ENCODE measurements at places on chromosomes 4 and X. TPM values are rescaled to one million over a fixed set of nuclear protein-coding genes. Genes with fewer than 3 reads are reported as not detected.

Gene ARMCX2
- polyA plus RNA-seq = 38.4 TPM

DNA sequence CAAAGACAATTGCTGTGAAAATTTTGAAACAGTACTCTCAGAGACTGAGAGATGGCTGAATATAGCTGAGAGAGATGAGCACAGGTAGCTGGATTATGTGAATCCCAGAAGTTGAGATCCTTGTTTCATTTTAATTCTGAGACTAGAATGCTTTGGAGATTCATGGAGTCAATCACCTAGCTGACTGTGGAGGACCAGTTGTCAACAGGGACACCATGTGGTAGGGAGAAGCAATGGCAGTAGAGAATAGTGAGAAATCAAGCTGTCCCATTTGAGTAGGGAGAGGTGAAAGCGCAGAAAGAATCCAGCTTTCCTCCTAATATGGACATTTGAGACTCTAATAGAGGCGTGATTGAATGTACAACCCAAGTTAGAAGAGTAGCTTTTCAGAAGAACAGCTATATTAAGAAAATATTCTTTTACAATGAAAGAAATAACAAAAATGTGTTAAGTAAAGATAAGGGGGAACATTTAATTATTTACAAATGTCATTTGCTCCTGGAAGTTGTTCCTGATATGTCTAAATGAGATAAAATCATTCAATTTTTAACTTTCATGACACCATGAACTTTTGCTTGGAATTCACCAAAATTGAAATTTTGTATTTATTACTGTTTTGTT is 30.3 kb upstream of the GLRB start:
- peak; percentile 84 for DNase-seq

DNA sequence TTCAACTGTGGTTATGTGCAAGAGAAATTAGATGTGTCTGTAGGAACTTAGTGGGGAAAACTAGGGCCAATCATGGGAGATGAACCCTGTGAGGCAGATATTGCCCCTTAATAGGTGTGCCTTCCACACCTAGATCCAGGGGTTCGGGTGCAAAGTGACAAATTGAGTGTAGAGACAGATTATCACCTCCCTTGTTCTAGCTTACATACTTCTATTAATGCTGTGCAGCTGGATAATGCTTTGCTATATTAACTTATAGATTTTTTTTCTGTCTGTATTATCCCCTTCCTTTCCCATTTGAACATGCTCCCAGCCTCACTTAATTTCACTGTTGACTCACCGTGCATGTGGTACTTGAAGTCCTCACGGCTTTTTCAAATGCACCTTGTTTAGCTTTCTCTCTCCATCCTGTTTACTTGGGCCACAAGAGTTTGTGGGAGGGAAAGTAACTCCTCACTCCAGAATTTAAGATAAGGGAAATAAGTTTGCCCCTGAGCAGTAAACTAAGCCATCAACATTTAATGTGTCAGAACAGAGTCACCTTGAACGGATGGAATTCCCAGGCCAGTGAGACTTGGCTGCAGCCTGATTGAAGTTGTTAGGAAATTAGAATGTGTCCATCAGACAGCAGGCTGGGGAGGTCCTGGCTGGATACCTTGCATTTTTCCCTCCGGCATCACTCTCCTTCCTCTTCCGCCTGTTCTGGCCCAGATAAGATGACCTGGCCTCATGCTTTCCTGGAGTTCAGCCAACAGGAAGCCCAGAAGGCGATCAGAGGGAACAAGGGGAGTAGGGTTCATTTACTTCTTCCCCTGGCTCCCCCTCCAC is 478.4 kb downstream of the BCOR start:
- DNase-seq = no peak

- DNase-seq = no peak
These were observed 19.7 kb downstream of the IRAK1 start for GRCh38 chrX:154000051-154000450.

Gene ADAMTS3
- 0.56 TPM for polyA plus RNA-seq

DNA sequence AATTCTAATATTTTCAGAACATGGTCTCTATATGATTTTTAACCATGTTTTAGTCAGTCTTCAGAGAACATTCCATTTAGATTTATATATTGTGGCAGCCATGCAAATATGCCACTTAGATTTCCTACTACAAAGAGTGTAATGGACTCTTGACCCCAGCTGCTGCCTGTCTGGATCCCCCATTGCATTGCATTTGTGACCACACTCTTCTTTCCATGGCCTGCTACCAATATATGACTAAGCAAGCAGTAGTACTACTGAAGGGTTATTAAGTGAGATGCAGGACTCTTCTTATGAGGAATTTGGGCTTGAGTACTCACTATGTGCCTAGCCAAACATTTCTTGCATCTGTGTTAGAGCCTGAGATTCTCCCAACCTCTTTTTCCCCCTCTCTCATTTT is 306.8 kb downstream of the PDHA2 start:
- DNase-seq = no peak

Gene ERAS
- 0.43 TPM for polyA plus RNA-seq

DNA sequence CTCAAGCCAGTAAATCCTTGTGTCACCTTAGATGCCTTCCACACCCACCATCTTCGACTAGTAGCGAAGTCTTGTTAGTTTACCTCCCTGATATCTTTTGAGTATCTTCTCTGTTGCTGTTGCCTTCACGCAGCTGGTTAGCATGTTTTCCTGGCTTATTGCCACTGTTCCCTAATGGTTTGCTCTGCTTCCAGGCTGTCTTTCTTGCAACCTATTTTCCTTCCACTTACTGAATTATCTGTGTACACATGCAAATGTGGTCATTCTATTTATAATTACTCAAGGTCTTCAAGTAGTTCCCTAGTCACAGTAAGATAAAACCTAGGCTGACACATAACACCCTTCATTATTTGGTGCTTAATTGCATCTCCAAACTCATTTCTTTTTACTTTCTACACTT is 89.5 kb downstream of the UGT8 start:
- no peak for DNase-seq

- no peak for DNase-seq
These were observed 35.8 kb downstream of the GRIA3 start for GRCh38 chrX:123219916-123220315.

All from kidney (tissue), 22 donors.